ENCODE measurements at places on chromosomes 3 and 15. TPM values are rescaled to one million over a fixed set of nuclear protein-coding genes. Genes with fewer than 3 reads are reported as not detected.

Gene ZBTB47
- 38.2 TPM for total RNA-seq

Gene PLCH1
- total RNA-seq, result under 0.01 TPM

Gene GALK2
- 14.7 TPM for total RNA-seq

Gene MYL3
- total RNA-seq, result 5.1 TPM

Gene CPNE9
- 2.0 TPM for total RNA-seq

Gene NMNAT3
- 9.3 TPM for total RNA-seq

Gene CIAO2A
- total RNA-seq, result 52.8 TPM

Gene GOLGA6L4
- 7.3 TPM for total RNA-seq

Gene ACTRT3
- 4.4 TPM for total RNA-seq

Gene CYP1A2
- not detected for total RNA-seq

Gene MCTP2
- total RNA-seq, result 4.9 TPM

Gene SAMMSON
- 0.34 TPM for total RNA-seq

Gene COL7A1
- 1.5 TPM for total RNA-seq

Gene ECE2
- not detected for total RNA-seq

Gene TIMP4
- 187 TPM for total RNA-seq

All from subcutaneous adipose tissue (tissue), 4 donors.